Left renal pelvis (tissue), 4 donors: ENCODE measurements at places on chromosomes 2 and 18. TPM values are rescaled to one million over a fixed set of nuclear protein-coding genes. Genes with fewer than 3 reads are reported as not detected.

The FEV gene
- 0.46 TPM for polyA plus RNA-seq

The SLC23A3 gene
- 10.3 TPM for polyA plus RNA-seq

The DSG2 gene
- polyA plus RNA-seq: 50.5 TPM

The G6PC2 gene
- not detected for polyA plus RNA-seq

- no peak for DNase-seq
These were observed 234.4 kb downstream of the SOCS6 start for GRCh38 chr18:70523035-70523791.

- DNase-seq: no peak
These were observed 44.5 kb upstream of the MAP4K3 start for GRCh38 chr2:39481611-39482010.

GRCh38 chr18:31649978-31650719 is 34.2 kb downstream of the B4GALT6 start:
- no peak for DNase-seq

GRCh38 chr2:97740590-97741182 is 27.3 kb downstream of the ZAP70 start:
- DNase-seq: no peak

GRCh38 chr18:79738041-79738461 is 58.4 kb downstream of the CTDP1 start:
- no peak for DNase-seq

DNA sequence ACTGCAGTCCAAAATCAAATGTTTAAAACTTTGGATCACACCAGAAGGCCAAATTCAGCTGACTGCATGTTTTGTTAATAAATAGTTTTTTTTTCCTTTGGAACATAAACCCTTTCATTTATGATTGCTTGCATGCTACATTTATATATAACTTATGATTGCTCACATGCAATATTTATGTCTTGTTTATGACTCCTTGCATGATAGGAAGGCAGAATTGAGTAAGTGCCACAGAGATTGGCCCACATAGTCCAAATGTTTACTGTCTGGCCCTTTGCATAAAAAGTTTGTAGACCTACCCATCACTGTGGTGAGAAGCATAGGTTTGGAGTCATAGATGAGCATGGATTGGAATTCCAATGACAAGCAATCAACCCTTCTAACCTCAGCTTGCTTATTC is 30.8 kb downstream of the WDFY1 start:
- no peak for DNase-seq
